Activated CD4-positive, alpha-beta memory T cell treated with anti-CD3 and anti-CD28 coated beads for 36 hours (primary cell): ENCODE measurements at places on chromosomes 4 and X. TPM values are rescaled to one million over a fixed set of nuclear protein-coding genes. Genes with fewer than 3 reads are reported as not detected.

RTL5 gene
- 0.76 TPM for total RNA-seq

SMIM10L2A gene
- total RNA-seq = 0.31 TPM

- DNase-seq = no peak
- H3K4me1 ChIP-seq = no peaks in the 10 kb centered on the region
- no peak overlapping the region for H3K4me3 ChIP-seq
Observed at GRCh38 chr4:76830964-76831703, 66.8 kb downstream of the SOWAHB start.

DNA sequence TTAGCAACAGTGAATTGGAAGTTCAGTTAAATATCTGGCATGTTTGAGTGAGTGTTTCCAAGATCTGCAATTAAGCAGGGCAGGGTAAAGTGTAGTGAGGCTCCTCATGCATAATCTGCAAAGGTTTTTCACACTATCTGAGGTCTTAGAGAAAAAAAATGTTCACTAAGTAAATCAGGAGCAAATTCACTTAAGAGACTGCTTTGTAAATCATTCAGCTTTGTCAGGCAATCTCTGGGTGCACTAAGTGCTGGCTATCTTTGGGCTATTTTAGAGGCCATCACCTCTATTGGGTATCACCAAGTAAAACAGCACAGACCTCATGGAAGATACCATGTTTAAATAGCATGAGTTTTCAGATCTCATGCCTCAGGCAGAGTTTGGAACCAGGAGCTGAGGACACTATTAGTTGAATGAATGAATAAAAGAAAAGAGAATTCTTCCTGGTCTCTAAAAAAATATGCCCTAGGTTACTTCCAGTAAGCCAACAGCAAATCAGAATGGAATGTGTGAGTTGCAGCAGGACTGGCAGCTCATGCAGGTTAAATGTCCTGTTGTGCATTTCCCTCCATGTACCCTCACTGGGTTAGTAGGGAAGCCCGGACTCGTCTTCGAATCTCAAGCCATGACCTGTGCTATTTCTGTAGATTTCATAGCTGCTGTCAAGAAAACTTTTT lies 195.3 kb downstream of the KCNIP4 start:
- H3K4me1 ChIP-seq = no peaks in the 10 kb centered on the region
- H3K27me3 ChIP-seq = no peaks in the 10 kb centered on the region
- H3K27ac ChIP-seq = no peak overlapping the region
- H3K4me3 ChIP-seq = no peak overlapping the region
- H3K36me3 ChIP-seq = no peaks in the 10 kb centered on the region
- DNase-seq = no peak

GRCh38 chr4:113073451-113074005 lies 24.1 kb downstream of the ANK2 start:
- H3K27me3 ChIP-seq = no peaks in the 10 kb centered on the region
- H3K4me3 ChIP-seq = no peak overlapping the region
- H3K4me1 ChIP-seq = no peaks in the 10 kb centered on the region
- H3K27ac ChIP-seq = no peak overlapping the region

GRCh38 chr4:98430708-98431403 lies 169.7 kb downstream of the RAP1GDS1 start:
- DNase-seq = no peak
- H3K4me1 ChIP-seq = peaks cover 10% of the 10 kb centered on the region
- H3K36me3 ChIP-seq = peaks cover 6% of the 10 kb centered on the region

GRCh38 chrX:39438603-39439602 lies 637.6 kb downstream of the MID1IP1 start:
- H3K27me3 ChIP-seq = no peaks in the 10 kb centered on the region
- peaks cover under 1% of the 10 kb centered on the region for H3K36me3 ChIP-seq
- H3K27ac ChIP-seq = peak overlapping the region; percentile 56
- H3K4me3 ChIP-seq = no peak overlapping the region
- DNase-seq = no peak

- H3K4me1 ChIP-seq = no peaks in the 10 kb centered on the region
- H3K4me3 ChIP-seq = no peak overlapping the region
- H3K27ac ChIP-seq = no peak overlapping the region
- H3K27me3 ChIP-seq = no peaks in the 10 kb centered on the region
- DNase-seq = no peak
Observed at GRCh38 chrX:47878198-47878597, 41.5 kb downstream of the ZNF81 start.

DNA sequence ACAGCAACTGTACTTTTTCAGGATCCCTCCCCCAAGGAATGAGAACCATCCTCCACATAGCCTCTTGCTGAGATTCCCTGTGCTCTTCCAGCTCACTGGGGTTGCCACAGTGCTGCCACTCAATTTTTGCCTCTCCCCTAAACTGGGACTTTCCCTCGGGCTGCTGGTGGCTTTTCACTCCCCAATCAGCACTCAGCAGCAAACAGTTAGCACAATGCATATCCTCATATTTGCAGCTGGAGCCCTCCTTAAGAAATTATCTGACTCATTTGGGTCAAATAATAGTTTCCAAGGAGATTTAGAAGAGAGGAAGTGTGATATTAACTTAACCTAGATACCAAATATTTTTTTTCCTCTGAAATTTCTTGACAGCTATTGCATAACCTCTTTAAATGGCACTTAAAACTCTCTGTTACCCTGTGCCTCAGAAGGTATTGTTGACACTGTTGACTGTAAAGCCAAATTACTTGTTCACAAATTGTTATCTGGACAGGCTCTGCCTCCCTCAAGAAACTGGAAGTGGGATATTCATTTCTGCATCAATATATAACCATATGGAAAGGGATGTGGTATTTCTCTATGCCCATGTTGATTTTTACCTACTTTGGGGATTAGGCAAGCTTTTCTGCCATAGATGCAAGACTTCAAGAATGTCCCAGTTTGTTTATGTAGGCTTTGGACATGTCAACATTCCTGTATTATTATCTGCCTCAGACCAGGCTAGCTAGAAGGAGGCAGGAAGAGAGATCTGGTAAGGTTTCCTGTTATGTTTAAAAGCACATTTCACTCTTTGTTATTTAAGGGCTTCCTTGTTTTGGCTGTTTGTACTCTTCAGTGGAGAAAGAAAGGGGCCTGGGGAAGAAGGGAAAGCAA lies 58.0 kb downstream of the SEPTIN11 start:
- H3K4me3 ChIP-seq = no peak overlapping the region
- peaks cover 55% of the 10 kb centered on the region for H3K4me1 ChIP-seq
- no peaks in the 10 kb centered on the region for H3K27me3 ChIP-seq
- peak; percentile 51 for DNase-seq
- H3K27ac ChIP-seq = no peak overlapping the region
- H3K36me3 ChIP-seq = peaks cover 19% of the 10 kb centered on the region

- H3K4me3 ChIP-seq = no peak overlapping the region
- peak; percentile 18 for DNase-seq
- H3K4me1 ChIP-seq = peaks cover 51% of the 10 kb centered on the region
- no peaks in the 10 kb centered on the region for H3K27me3 ChIP-seq
- H3K36me3 ChIP-seq = no peaks in the 10 kb centered on the region
- H3K27ac ChIP-seq = peak overlapping the region; percentile 71
Observed at GRCh38 chrX:124238268-124238667, 94.2 kb upstream of the TEX13D start.
